ENCODE measurements at places on chromosomes 6 and 20. TPM values are rescaled to one million over a fixed set of nuclear protein-coding genes. Genes with fewer than 3 reads are reported as not detected.

The VGLL2 gene
- not detected for polyA plus RNA-seq

The TAGAP gene
- 0.34 TPM for polyA plus RNA-seq

The HMGN3 gene
- 77.9 TPM for polyA plus RNA-seq

The LGSN gene
- polyA plus RNA-seq = 0.12 TPM

The EYA2 gene
- polyA plus RNA-seq = 1.5 TPM

The IL17F gene
- polyA plus RNA-seq = not detected

The SPTLC3 gene
- 1.5 TPM for polyA plus RNA-seq

The RIMS4 gene
- 0.07 TPM for polyA plus RNA-seq

The KHDC1L gene
- polyA plus RNA-seq = 0.38 TPM

The TPX2 gene
- polyA plus RNA-seq = 0.12 TPM

The KCNQ2 gene
- 12.5 TPM for polyA plus RNA-seq

The OR11A1 gene
- polyA plus RNA-seq = not detected

The ZNF334 gene
- polyA plus RNA-seq = 7.0 TPM

The MDFI gene
- polyA plus RNA-seq = 2.0 TPM

The MBOAT1 gene
- polyA plus RNA-seq = 2.7 TPM

The MRAP2 gene
- 20.2 TPM for polyA plus RNA-seq

The HACE1 gene
- 3.5 TPM for polyA plus RNA-seq

The ANKRD66 gene
- not detected for polyA plus RNA-seq

Measured in pancreas (tissue), 10 donors.